ENCODE measurements at places on chromosomes 4 and X. TPM values are rescaled to one million over a fixed set of nuclear protein-coding genes. Genes with fewer than 3 reads are reported as not detected.

AGTR2 gene
- polyA plus RNA-seq = 41.2 TPM

TEX13B gene
- polyA plus RNA-seq = not detected

TCEAL1 gene
- 76.3 TPM for polyA plus RNA-seq

HPSE gene
- polyA plus RNA-seq = 0.20 TPM

PTCHD1 gene
- 0.53 TPM for polyA plus RNA-seq

HSFX4 gene
- polyA plus RNA-seq = not detected

- no peak for DNase-seq
Observed at GRCh38 chrX:153848325-153848724, 18.0 kb upstream of the PDZD4 start.

GRCh38 chrX:80334583-80334982 is 85.7 kb upstream of the TENT5D start:
- no peak for DNase-seq

DNA sequence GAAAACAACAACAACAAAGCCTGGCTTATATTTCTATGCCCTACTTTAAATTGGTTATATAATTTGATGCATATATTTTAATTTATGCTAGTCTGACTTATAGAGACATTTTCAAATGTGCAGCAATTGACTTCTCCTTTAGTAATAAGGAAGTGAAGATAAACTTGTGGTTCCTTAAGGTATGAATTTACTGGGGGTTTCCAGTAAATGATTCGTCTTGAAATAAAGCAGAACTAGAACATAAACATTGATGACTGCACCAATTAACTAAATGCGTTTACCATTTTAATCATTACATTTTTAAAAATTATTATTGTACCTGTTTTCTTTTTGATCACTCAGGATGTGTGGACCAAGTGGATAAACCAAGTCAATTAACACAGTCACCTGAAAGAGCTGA is 99.6 kb upstream of the CCSER1 start:
- DNase-seq = no peak

DNA sequence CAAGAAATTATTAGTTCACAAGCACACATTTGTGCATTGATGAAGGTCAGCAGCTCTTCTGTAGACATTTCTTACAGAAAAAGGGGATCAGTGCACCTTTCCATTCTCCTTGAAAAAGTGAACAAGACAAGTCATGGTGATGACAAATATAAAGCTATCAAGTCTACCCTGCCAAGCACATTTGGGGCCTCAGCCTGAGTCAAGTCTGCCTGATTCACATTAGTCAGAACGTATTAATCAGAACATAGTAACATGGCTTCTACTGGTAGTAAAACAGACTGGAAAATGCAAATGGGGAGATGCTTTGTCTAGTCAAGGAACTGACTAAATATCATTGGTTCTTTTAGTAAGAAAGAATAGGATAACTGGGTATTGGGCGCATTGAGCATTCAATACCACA is 2305.1 kb downstream of the PCDH7 start:
- DNase-seq = no peak

GRCh38 chr4:2395038-2395437 is 23.4 kb downstream of the ZFYVE28 start:
- no peak for DNase-seq

DNA sequence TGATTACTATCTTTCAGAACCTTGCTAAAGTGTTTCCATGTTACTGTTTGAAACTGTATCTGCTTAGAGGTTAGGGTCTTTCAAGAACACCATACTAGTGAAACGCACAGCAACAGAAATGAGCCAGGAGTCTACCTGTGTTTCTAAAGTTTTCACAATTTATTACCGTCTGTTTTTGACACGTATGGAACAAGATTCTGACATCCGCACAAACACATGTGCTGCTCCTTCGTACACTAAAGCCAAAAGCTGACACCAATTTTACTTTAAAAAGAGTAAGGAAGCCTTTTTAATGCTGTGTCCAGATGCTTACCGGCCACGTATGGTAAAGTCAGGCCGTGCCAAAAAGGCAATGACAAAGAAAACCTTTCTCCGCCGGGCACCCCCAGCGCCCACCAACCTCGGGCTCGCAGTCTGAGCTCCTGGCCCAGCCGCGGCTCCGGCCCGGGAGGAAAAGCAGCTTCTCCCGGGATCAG is 532 bp downstream of the RPS4X start:
- no peak for DNase-seq

GRCh38 chr4:25879991-25880651 is 17.3 kb upstream of the SEL1L3 start:
- no peak for DNase-seq

- no peak for DNase-seq
Observed at GRCh38 chrX:51155157-51155556, 177.5 kb upstream of the NUDT10 start.

DNA sequence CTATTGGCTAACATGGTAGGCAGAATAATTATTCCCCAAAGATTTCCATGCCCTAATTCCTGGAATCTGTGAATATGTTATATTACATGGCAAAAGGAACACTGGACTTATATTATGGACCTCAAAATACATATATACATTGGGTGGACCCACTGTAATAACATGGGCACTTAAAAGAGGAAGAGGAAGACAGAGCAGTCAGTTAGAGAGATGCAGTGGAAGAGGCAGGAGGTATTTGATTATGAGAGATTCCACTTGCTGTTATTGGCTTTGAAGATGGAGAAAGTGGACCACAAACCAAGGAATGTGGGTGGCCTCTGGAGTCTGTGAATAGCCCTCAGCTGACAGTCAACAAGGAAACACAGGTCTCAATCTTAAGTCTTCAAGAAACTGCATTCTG is 14.0 kb upstream of the ART3 start:
- no peak for DNase-seq

DNA sequence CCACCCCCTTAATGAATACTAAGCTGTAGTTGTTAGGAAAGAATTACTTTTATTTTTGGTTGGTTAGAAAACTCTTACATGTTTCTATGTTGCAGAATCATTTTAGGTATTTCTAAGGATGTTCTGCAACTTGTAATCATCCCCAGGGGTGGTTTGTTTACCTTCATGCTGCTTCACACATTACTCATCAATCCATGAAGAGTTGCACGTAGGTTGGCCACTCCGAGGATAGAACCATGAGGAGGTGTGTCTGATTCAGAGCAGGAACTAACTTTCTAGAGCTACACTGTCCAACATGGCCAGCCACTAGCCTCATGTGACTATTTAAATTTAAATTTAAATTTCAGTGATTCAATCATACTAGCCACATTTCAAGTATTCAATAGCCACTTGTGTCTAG is 127.2 kb upstream of the FRMPD4 start:
- no peak for DNase-seq

- DNase-seq = no peak
Observed at GRCh38 chr4:40594261-40595178, 35.1 kb downstream of the RBM47 start.

GRCh38 chrX:154040863-154041262 is 21.2 kb upstream of the IRAK1 start:
- DNase-seq = no peak

GRCh38 chrX:129577473-129577872 is 37.4 kb downstream of the OCRL start:
- DNase-seq = peak; percentile 41

DNA sequence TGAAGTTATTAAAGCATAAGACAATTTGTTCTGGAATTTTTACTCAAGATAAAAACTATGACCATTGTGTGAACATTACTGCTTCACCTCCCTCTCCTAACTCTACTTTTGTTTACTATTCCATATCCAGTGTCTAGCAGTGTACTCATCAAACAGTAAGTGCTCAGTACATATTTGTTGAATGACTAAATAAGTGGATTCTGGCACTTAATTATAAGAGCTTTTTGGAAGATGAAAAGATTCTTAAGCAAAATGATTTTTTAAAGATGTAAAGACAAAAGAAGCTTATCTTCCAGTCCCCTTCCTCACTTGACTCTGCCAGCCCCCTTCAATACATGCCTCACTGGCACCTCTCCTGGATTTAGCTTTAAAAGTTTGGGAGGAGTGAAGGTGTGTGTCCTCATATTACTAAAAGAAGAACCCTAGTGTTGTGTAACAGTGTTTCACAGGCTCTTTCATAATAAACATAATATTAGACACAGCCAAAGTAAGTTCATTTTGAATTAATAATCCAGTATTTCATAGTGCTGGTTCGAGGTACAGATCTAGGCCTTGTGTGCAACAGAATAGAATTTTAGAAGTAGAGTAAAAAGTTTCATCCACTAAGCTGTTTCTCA is 53.0 kb downstream of the GAB1 start:
- DNase-seq = no peak

- DNase-seq = no peak
Observed at GRCh38 chr4:16278178-16278577, 51.9 kb upstream of the TAPT1 start.
